ENCODE measurements at places on chromosomes 2 and 18.
A peak's percentile ranks its signal among the peaks of the same experiment; 100 is the strongest.

DNA sequence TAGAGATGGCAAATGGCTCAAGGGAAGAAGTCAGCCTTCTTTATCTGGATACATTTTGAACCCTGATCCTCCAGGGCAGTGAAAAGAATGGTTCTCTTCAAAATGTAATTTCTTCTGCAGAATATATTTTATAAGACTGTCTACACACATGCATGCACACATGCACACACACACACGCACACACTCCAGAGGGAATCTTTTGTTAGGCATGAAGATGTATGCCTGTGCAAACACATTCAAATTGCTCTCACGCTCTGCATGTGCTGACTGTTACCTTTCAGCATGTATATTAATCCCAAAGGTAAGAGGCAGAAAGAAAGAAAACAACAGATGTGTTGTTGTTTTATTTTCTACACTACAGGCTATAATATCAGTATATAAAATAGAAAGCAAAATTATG, 43.2 kb downstream of the SLC5A7 start:
- no peak for DNase-seq

GRCh38 chr2:232889876-232890401, 19.9 kb downstream of the SNORC start:
- DNase-seq: no peak

DNA sequence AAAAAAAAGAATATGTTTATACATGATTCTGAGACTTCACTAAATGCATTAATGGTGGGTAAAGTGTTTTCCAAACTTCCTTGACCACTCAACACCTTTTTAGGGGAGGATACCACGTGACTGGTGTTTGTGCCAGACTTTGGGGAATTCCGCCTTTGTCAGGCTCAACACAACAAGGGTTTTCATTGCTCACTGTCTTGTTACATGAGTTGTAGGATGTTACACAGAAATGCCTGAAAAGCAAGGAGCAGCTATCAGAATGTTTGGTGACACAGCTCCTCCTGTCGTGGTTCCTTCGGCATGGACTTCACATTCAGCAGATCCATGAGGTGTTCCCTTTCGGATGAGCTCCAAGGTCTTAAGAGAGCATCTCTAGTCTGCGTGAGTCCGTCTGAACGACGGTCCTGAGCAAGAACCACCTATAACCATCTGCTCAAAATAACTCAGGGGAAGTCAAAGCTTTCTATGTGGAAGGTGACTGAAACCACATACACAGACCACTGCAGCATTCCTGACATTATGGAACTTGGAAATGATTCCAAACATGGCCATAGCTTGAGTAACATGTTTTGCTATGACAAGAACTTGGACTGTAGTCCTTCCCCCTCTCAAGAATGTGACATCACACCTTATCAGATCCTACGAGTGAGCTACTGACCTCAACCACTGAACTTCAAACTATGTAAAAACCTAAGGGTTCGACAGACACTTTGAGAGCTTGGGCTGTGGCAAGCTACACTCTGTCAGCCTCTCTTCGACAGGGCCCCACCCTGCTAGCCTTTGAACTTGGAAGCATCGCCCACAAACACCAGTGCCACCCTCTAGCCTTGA, 57.5 kb downstream of the MCFD2 start:
- no peak for DNase-seq

DNA sequence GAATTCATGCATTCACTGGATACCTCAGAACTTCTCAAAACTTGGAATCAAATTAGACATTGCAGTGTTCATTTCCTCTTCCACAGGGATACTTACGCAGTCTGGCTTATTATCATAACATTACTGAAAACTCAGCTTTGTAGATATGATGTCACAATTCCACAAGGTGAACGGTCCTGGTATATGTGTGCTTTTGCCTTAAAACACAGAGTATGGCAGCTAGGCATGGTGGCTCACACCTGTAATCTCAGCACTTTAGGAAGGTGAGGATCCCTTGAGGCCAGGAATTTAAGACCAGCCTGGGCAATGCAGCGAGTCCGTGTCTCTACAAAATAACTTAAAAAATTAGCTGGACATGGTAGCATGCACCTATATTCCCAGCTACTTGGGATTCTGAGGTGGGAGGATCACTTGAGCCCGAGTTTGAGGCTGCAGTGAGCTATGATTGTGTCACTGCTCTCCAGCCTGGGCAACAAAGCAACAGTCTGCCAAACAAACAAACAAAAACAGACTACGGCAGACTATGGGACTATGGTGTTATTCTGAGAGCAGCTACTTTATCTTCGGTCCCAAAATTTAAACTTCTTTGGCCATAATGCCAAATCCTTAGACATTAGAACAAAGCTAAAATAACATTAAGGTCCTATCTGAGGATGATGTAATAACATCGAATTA, 1191.9 kb upstream of the SLC39A10 start:
- DNase-seq: no peak

DNA sequence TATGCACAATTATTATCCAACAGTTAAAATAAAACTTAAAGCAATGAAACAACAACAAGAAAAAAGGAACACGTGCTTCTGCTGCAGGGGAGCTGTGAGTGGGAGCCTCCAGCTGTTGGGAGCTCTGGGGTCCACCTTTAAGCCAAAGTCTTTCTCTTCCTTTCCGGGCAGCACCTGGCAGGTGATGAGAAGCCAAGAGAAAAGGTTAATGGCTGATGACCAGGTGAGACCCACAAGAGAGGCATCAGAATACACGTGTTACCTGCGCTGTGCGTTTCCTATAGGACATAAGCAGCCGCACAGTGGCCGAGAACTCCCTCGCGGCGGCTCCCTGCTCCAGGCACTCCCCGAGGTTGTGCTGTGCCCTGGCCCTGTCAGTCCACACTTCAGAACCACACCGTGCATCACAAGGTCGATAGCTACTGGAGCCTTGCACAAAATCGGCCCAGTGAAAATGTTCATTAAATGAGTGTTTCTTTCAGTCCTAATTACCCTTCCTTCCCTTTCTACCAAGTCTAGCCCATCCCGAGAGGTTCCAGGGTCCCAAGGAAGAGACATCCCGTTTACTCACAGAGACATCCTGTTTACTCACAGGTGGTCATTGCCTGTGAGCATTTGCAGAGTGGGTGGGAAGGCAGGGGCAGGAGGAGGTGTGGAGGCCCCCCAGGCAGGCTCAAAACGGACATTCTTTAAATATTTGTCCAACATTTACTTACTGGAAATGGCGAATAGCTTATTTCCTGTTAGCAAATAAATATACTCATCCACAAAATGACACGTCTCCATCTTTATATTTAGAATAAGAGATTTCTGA, 44.9 kb upstream of the ASB18 start:
- no peak for DNase-seq

DNA sequence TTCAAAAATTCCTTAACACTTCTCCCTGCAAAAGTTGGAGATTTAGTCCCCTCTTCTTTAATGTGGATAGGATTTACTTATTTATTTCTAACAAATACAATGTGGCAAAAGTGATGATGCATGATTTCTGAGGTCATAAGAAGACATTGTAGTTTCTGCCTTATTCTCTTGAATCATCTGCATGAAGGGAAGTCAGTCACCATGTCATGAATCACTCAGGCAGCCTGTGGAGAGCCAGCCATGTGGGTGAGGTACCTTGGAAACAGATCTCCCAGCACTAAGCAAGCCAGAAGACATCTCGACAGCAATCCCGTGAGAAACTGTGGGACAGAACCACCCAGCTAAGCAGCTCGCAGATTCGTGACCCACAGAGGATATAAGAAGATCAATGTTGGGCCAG, 2.7 kb upstream of the ZC3H8 start:
- DNase-seq: no peak

DNA sequence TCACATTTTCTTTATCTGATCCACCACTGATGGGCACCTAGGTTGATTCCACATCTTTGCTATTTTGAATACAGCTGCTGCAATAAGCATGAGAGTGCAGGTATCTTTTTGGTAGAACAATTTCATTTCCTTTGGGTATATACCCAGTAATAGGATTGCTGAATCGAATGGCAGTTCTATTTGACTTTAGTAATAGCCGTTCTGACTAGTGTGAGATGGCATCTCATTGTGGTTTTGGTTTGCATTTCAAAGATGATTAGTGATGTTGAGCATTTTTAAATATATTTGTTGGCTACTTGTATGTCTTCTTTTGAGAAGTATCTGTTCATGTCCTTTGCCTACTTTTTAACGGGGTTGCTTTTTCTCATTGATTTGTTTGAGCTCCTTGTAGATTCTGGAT, 72.3 kb downstream of the CCDC138 start:
- no peak for DNase-seq

DNA sequence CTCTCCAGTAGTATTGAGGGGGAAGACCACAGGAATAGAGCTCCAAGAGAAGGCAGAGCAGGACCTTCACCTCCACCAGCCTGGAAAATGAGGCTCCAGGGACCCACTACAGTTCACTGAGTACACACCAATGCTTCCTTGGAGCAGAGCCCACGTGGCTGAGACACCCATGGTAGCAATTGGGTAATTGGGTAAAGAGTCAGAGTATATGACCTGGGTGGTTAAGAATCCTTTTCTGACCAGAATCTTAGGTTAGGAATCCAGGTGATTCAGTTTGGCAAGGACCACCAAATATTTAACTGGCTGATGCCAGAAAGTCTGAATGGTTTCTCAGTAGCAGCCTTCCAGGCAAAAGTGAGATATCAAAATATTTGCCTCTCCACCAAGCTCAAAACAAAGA, 107.7 kb downstream of the MDH1 start:
- DNase-seq: no peak

DNA sequence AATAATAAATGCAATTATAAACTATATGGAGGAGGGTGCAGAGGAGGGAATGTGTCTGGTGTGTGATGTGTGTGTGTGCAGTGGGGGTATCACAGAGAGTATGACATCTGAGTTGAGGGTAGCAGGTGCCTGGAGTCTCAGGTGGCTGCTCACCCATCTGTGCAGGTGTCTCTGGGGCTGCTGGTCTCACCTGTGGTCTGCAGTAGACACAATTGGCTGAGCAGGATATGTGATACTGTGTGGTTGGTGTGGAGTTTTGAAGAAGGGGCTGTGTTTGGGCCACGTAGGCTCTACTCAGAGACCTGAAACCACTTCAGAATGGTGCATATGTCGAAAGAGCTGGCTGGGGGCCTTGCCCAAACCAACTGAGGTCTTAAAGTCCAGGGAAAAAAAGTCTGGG, 17.0 kb downstream of the FABP1 start:
- DNase-seq: no peak

- DNase-seq: no peak
Observed at GRCh38 chr2:147181351-147182029, 663.3 kb upstream of the ACVR2A start.

DNA sequence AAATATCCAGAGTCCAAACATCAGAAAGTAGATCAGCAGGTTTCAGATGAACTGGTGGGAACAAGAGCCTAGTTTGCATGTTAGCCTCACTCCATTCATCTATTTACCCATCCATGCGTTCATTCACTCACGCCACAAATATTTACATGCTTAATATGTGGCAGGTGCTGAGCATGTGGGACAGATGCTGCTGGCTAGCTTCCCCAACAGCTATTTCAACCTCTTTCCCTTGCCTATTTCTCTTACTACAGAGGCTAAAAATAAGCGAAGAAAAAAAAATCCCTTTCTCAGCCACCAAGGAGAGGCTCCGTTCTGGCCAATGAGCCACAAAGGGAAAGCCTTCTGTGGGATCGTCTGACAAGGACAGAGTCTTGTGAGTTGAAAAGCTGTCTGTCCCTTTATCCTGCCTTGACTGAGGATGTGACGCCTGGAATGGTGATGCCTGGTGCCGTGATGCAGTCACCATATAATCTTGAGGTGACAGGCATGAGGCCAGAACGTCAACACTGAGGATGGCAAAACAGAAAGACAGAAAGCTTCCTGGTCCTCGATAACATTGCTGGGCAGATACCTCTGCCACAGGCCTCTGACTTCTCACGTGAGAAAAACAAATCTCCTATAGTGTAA, 78.2 kb downstream of the KCTD1 start:
- DNase-seq: no peak

DNA sequence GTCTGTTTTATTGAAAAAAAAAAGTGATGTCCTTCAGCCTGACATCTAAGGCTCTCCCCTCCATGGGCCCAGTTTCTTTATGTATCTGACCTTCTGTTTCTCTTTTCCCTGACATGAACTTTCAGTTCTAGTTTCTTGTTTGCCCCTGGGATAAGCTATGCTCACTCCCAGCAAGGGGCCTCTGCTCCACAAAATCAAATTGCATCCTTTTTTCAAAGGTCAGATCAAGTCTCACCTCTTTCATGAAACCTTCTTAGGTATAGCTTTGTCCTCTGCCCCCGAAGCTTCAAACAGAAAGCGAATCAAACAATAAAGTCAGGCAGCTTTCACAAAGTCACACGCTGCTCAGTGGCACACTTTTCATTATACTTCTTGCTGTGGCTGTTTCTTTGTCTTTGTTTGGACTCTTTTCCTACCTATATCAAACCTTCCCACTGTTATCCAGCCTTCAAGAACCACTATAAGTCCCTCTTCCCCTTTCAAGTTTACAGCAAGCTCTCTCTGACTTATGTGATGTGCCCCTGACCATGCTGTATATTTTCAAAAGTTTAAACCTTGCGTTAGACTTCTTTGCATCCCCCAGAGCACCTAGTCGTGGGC, 23.3 kb downstream of the MAP3K19 start:
- no peak for DNase-seq

DNA sequence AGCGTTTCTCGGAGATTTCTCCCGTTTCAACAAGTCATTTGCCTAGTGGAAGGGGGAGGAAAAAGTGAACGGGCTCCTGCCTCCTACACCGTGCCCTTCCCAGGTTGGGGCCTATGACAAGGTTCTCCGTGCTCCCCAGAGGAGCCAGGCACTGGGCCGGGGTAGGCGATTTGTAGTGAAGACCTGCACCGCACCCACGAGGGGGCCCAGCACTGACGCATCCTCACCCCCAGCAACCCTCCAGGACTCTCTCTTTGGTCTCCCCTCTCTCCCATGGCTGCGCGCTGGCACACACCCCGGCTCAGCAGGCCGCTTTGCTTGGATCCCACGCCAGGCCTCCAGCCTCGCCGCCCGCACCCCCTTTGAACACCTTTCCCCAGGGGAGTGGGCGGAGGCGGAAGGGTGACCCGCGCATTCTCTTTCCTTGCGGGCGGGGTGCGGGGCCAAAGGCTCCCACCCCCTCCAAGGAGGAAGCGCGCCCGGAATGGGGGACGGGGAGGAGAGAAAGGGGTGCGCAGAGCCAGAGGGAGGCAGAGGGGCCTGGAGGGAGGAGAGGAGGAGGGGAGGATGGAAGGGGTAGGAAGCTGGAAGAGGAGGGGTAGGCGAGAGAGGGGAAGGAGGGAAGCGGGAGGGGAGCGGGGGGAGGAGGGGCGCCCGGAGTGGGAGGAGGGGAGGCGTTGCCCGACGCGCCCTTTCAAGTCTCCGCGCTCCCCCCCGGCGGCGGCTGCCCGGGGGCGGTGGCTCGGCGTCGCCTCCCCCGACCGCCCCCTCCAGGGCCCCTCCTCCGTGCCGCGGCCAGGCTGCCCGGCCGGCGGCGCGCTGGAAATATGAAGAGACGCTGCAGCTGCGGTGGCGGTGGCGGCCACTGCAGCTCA, at the start of gene APCDD1:
TSS of gene APCDD1 (plus strand) at position 830 of the 875 bp plus-strand sequence. CDS start 347 bp downstream, outside the sequence.
- DNase-seq: peak; percentile 60
